ENCODE measurements at places on chromosomes 5 and 9.
A peak's percentile ranks its signal among the peaks of the same experiment; 100 is the strongest.

- DNase-seq: no peak
Measured at GRCh38 chr5:136750224-136750862, 385.0 kb upstream of the TRPC7 start.

- no peak for DNase-seq
Measured at GRCh38 chr5:172407241-172407691, 47.1 kb downstream of the SH3PXD2B start.

DNA sequence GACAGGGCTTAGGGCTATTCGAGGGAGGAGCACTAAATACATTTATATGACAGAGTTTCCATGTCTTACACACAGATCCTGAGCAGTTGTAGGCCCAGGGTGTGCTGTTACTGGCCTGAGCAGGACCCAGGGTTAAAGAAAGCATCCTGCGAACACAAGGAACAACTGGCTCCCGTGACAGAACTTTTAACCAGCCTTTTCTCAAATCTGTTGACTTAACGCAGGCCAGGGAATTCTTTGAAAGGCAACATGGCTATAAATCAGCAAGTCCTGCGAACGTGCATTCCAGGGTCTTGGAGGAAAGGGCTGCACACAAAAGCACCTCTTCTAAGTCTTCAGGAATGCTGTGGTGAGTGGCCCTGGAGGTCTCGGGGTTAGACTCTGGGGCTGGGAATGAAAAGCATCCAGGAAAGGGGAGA, 45.2 kb upstream of the ANKRD55 start:
- DNase-seq: no peak

DNA sequence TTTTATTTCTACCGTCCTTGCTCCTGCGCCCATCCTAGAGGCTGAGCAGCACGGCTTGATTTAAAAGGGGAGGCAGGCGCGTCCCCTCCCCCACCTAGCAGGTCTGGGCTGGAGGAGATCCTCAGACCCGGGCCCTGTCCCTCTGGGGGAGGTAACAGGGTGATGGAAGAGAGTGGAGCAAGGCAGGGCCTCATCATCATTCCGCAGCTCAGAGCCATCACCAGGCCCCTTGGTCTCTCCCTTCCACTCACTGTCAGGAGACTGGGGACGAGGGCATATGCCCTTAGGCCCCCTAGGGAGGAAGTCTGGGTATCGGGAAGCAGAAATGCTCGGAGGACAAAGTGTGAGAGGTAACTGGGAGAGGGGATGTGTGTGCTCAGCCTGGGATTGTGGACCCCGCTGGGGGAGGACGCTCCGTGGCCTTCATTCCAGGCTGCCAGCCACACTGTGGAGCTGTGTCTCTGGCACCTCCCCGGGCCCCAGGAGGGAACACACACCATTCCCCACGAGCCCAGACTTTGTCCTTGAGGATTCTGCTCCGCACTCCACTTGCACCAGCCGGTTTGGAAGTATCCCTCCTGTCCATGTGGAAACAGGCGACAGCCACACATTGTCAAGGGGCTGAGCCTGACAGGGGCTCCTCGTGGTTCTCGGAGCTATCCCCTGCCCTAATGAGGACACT, 761 bp downstream of the REEP2 start:
- DNase-seq: peak; percentile 85

GRCh38 chr5:112491257-112491656, 72.2 kb upstream of the EPB41L4A start:
- peak; percentile 12 for DNase-seq

DNA sequence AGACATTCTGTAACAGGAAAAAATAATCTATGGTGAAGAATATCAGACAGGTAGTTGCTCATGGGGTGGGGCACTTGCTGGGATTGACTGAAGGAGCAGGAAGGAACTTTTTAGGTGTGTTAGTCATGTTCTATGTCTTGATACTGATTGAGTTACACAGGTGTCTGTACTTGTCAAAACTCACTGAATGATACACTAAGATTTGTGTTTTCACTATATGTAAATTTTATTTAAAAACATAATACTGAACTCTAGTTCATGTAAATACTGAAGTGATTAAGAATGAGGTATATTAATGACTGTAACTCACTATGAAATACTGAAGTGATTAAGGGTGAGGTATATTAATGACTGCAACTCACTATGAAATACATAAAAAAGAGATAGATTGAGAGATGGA, 28.5 kb downstream of the IL6ST start:
- no peak for DNase-seq

DNA sequence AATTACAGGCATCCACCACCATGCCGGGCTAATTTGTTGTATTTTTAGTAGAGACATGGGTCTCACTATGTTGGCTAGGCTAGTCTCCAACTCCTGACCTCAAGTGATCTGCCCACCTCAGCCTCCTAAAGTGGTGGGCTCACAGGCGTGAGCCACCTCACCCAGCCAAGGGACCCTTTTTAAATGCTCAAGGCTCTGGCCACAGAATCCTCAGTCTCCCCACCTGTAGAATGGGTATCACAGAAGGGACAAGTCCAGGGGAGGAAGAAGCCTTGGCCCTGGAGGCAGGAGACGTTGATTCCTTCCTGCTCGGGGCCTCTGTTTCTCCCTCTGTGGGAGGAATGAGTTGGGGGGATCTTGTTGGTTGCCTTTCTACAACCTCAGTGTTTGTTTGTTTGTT, 45.7 kb downstream of the GTF3C4 start:
- DNase-seq: no peak

DNA sequence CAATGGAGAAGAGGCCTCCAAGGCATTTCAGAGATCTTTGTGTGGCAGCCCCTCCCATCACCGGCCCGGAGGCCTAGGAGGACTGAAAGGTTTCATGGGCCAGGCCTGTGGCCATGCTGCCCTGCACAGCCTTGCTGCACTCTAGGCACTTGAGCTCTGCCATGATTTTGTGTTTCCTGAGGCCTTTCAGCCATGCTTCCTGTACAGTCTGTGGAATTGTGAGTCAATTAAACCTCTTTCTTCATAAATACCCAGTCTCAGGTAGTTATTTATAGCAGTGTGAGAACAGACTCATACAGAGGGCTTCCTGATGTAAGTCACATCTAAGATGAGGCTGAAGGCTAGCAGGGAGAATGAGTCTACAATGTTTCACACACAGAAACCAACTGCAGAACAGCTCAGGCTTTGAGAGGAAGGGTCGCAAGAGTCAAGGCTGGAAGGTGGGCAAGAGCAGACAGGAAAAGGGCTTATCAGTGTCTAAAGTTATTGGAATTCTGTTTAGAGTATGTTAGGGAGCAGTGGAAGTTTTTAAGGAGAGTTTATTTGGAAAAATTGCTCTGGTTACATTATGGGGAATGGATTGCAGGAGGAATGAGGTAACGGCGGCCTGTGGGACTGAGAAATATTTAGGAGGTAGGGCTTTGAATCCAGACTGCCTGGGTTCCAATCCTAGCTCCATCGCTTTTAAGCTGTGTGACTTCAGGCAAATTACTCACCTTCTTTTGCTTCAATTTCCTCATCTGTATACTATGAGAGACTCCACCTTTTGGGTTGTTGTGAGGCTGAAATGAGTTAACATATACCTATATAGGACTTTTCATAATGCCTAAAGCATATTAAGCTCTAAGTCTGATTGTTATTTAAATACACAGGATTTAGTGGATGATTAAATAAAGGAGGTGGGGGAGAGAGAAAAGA, 291.2 kb downstream of the CWC27 start:
- DNase-seq: no peak

- no peak for DNase-seq
Measured at GRCh38 chr5:159705948-159706347, 210.3 kb upstream of the ADRA1B start.

GRCh38 chr5:96476654-96477053, 43.6 kb upstream of the PCSK1 start:
- no peak for DNase-seq

- DNase-seq: peak; percentile 28
Measured at GRCh38 chr5:74516211-74516636, 124.3 kb downstream of the ENC1 start.

DNA sequence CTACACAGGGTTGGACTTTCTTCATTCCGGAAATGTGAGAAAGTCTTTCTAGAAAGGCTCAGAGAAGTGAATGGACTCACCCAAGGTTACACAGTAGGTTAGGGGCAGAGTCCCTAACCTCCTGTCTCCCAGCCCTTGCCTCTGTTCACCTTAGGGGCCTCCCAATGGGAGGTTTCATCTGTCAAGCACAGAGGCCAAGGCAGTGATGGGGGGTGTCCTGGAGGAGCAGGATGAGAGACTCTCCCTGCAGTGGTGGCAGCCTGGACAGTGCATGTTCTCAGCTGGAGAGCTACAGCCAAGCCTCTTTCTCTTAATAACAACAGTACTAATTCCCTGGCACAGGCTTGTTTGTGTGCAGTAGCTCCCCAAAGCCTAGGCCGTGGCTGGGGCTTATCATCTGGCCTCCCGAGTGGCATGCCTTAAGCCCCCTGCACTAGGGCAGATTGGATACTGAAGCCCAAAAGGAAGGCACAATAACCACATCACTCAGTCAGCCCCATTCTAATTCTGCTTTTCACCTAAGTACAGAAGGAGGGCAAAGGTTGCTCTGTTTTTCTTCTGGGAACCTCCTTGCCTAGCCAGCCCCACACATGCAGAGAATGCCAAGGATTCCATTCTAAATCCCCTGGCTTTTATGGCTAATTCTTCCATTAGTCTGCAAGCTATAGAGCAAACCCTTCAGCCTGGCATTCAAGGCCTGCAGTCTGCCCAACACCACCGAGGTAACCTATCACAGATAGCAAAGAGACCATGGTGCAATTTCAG, 50.2 kb upstream of the XPA start:
- no peak for DNase-seq

DNA sequence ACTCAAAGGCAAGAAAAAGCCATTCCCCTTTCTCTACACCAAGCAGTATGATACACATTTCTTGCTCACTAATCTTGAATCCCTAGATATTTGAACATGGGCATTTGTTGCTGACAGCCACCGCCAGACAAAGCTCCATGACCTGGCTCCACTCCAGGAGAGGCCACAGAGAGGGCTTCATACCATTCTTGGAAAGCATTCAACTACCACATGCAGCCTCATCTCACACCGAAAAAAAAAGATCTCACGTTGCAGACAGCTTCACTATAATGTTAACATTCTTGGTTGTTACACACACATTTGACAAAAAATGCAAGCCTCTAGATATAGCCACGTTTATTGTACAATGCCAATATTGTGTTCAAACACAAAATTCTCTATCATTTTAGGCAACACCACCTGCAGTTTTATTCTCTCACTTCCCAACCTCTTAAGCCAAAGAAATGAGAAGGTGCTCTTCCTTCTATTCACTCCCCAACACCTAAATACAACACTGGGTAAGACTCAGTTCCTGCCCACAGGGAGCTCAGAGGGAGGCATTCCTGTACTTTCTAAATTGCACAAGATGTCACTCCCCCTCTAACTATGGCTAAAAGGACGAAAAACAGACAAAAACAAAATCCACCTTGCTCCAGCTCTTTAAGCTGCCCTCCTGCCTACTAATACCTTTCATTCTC, 222.4 kb downstream of the TSSK1B start:
- DNase-seq: no peak

DNA sequence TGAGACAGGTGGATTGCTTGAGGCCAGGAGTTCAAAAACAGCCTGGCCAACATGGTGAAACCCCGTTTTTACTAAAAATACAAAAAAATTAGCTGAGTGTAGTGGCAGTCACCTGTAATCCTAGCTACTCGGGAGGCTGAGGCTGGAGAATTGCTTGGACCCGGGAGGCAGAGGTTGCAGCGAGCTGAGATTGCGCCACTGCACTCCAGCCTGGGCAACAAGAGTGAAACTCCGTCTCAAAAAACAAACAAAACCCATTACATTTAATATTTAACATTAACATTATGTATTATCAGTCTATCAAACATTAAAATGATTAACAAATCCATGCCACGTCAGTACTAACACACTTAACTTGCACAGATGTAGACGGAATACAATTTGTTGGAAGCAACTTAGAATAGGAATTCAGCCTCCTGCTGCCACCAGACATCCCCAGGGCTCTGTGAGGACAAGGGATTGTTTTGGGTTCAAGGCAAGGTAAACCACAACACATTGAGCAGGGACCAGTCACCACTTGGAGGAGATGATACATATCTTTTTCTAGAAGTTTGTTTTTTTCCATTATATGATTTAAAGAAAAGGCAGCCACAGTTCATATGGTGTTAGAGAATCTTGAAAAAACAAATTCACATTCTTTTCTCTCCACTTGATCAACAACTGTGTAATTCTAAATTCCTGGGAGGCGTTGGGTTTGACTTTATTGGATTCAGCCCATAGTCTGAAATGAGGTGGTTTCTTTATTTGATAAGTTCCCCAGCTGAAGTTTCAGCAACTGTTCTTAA, 104.1 kb upstream of the BASP1 start:
- no peak for DNase-seq

GRCh38 chr9:128554155-128554862, 1.9 kb downstream of the SPTAN1 start:
- peak; percentile 77 for DNase-seq

GRCh38 chr9:14893280-14893679, 16.9 kb downstream of the FREM1 start:
- no peak for DNase-seq

GRCh38 chr5:112064271-112064701, 307.3 kb upstream of the NREP start:
- no peak for DNase-seq

DNA sequence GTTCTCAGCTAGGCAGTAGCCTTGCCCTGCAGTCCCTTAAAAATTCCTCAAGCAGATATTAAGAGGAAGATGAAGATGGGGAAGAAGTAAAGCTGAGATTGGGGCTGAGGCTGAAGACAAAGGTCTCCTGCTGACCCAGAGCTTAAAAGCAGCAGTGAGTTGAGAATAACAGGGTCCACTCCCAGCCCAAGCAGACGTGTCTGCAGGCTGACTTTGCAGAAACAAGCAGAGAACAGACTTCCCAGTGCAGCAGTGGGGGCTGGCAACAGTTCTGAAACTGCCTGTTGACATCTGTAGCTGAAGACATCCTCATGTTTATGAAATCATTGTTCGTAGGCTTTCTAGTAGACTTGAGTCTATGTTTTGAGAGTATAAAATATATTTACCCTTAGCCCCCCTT, 1.1 kb downstream of the CTXN3 start:
- DNase-seq: no peak

DNA sequence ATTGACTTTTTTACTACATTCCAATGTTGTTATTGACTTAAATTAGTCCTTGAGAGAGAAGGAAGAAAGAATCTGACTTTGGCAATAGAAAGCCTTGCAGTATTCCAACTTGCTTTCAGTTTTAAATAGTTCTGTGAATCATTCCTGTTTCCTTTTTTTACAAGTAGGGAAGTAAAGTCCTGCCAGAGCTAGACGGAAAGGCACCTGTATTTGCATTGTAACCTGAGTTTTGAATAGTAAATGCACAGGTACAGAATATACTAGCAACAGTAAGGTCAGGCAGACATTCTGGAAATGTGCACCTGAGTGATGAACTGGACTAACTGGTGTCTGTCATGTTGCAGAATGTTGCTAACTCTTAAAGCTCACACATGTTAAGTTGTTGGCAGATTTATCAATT, 100.9 kb downstream of the PRKACG start:
- DNase-seq: no peak

- no peak for DNase-seq
Measured at GRCh38 chr5:163614787-163615186, 109.4 kb downstream of the MAT2B start.

GRCh38 chr9:86464242-86464641, 110.0 kb upstream of the TUT7 start:
- DNase-seq: no peak

- DNase-seq: no peak
Measured at GRCh38 chr5:3789519-3790193, 194.0 kb downstream of the IRX1 start.

Data from H7 (cell line).